GM04503 (cell line): ENCODE measurements at places on chromosomes 16 and 17.

- DNase-seq: no peak
Observed at GRCh38 chr17:11996722-11997146, 541 bp downstream of the ZNF18 start.

GRCh38 chr17:3959921-3960601 lies 4.2 kb downstream of the ATP2A3 start:
- no peak for DNase-seq

GRCh38 chr17:596287-596686 lies 118.4 kb downstream of the VPS53 start:
- no peak for DNase-seq

DNA sequence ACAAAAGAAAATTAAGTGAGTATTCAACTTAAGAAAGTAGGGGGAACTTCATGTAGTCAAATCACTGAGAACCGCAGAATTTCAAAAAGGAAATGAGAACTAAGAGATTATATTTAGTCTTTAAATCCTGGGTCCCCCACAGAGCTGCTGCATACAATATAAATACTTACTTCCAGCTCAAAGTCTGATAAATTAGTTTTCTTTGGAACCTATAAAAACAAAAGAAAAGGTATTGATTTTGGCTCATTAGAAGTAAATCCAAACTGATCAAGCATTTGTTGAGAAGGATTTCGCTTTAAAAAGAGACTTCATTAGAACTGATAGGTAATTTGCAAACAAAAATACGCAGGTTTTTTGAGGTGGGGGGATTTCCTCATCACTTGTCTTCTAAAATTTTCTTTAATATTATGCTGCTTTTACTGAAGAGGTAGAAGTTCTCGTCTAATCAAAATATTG lies 21.9 kb downstream of the PARN start:
- DNase-seq: no peak

DNA sequence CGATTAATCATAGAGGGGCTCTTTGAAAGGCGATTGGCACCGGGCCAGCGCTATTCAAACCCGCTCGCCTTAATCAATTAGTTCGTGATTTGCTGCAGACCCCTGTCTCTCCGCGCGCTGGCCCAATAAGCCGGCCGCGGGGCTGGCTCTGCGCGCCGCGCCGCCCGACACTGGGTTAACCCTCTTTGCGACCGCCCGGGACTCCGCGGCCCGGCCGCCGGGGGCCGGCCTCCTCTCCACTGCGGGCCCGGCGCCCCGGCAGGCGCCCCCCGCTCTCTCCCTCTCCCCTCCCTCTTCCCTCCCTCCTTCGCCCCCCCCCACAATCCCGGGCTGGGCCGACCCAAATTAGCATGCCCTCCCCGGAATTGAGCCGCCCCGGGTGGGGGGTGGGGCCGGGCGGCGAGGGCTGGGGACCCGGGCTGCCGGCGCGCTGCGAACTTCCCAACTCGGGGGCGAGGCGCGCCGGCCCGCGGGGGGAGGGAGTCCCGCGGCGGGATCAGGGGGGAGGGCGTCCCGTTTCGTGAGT lies 428 bp upstream of the SALL1 start:
- DNase-seq: no peak

- no peak for DNase-seq
Observed at GRCh38 chr17:36597226-36597625, 4.2 kb upstream of the MRM1 start.

- no peak for DNase-seq
Observed at GRCh38 chr16:16161319-16161718, 62.0 kb downstream of the ABCC6 start.

GRCh38 chr17:82243648-82244412 lies 15.0 kb downstream of the SLC16A3 start:
- no peak for DNase-seq

GRCh38 chr17:29627951-29628350 lies 5.2 kb upstream of the CORO6 start:
- no peak for DNase-seq

DNA sequence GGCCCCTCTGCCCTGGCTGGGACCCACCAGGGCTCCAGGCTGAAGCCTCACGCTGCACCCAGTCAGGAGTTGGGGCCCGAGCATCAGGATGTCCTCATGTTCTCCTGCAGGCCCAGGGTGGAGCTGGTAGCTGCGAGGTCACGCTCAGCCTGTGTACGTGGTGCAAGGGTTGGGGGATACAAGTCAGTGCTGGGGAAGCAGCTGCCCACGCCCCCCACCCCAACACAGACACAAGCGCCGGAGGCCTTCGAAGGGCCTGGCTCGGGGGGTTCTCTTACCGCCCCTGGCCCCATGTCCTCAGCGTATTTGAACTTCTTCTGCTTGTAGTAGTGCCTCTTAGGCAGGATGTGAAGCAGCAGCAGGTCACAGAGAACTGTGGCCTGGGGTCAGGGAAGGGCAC lies 4.9 kb upstream of the CAMKK1 start:
- no peak for DNase-seq

- DNase-seq: no peak
Observed at GRCh38 chr16:27980919-27981700, 82.4 kb downstream of the GSG1L start.

GRCh38 chr17:38558728-38559050 lies 47.1 kb downstream of the SRCIN1 start:
- no peak for DNase-seq

DNA sequence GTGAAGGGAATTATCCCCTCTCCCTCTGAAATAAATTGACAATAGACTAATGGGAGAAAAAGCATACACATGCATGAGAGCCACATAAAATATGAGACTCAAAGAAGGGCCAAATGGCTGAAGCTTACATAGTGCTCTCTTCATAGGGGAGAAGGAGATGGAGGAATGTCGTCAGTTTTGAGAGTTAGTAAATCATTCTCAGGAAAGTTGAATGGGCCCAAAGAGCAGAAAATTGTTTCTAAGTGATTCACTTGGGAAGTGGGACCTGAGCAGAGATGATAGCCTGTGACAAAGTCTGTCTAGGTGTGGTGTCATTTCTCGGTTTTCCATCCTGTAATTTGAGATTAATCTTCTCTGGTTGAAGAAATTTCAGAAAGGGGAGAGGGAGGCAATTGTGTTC lies 35.0 kb downstream of the BCAS3 start:
- DNase-seq: no peak

DNA sequence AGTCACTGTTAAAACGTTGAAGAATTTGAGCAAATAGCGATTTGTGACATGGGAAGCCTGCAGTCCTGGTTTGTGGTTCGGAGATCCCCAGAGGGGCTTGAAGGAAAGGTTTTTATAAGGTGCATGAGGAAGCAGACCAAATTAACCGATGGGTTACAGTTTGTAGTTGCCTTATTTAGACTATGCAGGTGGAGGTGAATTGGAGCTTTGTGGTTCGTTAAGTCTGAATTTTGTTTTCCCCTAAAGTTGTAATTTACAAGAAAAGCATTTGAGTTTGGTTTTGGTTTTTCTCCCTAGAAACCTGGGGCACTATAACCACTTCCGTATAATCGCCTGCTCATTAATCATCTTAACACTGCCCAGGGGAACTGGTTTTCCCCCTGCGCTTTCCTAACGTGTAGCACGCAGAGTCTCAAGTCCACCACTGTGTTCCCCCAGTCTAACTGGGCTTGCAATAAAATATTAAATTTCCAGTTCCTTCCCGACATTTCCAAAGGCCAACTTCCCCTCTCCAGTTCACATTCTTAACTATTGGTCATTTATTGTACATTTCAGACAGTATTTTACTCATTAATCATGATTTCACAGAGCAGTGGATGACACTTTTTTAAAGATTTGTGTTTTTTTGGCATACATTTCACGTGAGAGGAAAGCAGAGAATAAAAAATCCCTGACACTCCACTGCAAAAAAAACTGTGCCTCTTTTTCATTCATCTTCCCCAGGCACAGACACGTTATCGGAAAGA lies 932 bp downstream of the ZNF267 start:
- DNase-seq: no peak

- no peak for DNase-seq
Observed at GRCh38 chr16:13245713-13246377, 344.4 kb downstream of the SHISA9 start.
